Left lung (tissue), 14 donors: ENCODE measurements at places on chromosomes 1 and 21. TPM values are rescaled to one million over a fixed set of nuclear protein-coding genes. Genes with fewer than 3 reads are reported as not detected.

The UBASH3A gene
- 0.17 TPM for polyA plus RNA-seq

The GMEB1 gene
- polyA plus RNA-seq = 18.6 TPM

The HSD3B2 gene
- not detected for polyA plus RNA-seq

The AGT gene
- 1.2 TPM for polyA plus RNA-seq

DNA sequence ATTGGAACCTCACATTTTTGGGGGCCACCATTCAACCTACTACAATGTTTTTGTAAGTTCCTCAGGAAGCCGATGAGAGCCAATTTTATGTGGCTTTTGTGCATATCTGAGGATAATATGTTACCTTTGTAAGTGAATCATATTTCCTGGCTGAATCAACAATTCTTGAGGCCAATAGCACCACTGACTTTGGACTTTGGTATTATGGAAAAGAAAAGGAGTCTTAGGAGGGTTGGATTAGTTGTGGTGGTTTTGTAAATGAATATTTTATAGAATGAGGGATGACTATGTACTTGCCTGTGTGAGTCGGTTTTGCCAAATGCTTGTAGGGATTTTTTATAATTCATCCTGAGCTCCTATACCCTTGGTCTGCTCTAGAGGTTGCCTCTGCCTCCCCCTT is 181.5 kb upstream of the HMGB4 start:
- no peak for DNase-seq

DNA sequence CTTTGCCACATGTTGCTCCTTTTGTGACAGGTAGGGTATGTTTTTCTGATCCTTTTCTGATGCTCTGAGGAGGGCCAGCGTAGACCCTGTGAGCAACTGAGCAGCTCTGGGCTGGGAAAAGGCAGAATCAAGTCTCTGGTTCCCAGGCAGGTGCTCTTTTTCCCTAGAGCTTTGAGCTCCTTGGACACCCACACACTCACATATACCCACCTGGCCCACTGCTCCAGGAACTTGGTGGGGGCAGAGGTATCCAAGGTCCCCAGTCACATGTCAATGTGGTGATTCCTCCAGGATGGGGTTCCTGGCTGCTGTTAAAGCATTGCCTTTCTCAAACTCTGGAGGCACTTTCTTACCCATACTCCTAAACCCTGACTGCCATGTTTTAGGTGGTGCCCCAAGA is 5.4 kb downstream of the CD2 start:
- DNase-seq = no peak

GRCh38 chr1:87305151-87305550 is 23.5 kb upstream of the LMO4 start:
- DNase-seq = no peak

- no peak for DNase-seq
Observed at GRCh38 chr1:99680270-99680669, 34.4 kb downstream of the PALMD start.

- DNase-seq = no peak
Observed at GRCh38 chr1:32967888-32968568, 3.4 kb upstream of the RNF19B start.

DNA sequence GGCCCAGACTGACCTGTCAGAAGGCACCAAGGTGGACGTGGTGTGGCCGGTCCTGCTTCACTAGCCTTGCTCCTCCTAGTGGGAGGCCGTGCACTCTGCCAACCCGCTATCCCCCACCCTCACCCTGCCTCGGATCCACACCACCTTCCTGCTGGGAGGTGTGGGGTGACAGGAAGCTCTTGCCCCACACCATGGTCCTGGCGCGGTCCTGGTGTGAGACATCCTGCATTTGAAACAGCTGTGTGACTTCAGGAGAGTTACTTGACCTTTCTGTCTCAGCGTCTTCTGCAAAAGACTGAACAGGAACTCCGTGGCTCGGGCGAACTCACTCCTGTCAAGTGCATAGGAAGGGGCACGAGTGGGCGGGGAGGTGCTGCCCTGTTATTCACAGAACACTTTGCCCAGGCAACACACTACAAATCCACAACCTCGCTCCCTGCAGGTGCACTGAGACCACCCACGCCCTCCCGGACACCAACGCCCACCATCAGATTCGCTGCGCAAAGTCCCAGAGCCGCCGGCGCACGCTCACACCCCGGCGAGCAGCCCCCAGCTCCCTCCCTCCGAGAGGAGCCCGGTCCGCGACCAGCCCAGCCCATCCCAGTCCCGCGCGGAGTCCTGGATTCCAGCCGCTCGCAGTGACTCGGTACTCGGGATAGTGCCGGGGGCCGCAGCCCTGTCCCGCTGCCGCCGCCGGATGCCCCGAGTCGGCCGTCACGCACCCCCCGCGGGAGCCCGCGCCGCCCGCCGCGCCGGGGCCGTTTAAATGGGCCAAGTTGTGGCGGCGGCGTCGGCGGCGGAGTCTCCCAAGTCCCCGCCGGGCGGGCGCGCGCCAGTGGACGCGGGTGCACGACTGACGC is at the start of gene SAMD11:
Gene SAMD11, plus strand, starts transcription at position 793 of the 860 bp plus-strand sequence. CDS start 509 bp downstream, outside the sequence.
- peak; percentile 84 for DNase-seq

DNA sequence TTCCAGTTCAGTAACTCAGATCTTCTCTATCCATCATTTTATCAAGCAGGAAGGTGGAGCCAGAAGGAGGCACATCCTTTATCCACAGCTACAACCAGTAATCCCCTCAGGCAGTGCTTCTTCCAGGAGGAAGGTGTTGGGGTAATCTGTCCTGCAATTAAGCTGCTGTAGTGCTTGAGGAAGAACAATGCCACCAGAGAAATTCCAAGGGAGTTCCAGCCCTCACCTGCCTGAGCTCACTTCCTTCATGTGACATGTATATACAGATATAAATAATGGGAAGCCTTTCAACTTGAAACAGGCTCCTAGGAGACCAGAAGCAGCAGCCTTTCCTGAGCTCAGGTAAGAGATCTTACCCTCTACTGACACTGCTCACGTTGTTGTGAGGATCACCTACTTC is 2.2 kb upstream of the IL20 start:
- DNase-seq = no peak

DNA sequence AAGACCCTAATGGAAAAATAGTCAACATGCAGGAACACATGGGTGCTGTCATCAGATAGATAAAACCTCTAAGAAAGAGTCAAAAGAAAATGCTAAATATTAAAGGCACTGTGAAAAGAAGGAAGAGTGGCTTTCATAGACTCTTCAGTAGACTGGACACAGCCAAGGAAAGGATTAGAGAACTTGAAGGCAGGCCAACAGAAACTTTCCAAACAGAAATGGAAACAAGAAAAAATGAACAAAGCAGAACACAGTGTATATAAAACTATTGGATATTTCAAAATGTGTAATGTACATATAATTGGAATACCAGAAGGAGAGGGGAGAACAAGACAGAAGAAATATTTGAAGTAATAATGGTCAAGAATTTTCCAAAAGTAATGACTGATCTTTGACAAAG is 431.9 kb downstream of the MATN1 start:
- DNase-seq = no peak
